ENCODE measurements at places on chromosomes 1 and 21.

DNA sequence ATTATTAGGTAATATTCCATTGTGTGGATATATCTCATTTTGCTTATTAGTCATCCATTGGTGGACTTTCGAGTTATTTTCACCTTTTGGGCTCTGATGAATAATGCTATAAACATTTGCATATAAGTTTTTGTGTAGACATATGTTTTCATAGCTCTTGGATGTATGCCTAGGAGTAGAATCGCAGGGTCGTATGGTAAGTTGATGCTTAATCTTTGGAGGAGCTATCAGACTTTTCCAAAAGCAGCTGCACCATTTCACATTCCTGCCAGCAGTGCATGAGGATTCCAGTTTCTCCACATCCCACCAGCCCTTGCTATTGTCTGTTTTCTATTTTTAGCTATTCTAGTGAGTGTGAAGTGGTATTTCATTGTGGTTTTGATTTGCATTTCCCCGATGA is 120.3 kb upstream of the TMEM51 start:
- DNase-seq = no peak

DNA sequence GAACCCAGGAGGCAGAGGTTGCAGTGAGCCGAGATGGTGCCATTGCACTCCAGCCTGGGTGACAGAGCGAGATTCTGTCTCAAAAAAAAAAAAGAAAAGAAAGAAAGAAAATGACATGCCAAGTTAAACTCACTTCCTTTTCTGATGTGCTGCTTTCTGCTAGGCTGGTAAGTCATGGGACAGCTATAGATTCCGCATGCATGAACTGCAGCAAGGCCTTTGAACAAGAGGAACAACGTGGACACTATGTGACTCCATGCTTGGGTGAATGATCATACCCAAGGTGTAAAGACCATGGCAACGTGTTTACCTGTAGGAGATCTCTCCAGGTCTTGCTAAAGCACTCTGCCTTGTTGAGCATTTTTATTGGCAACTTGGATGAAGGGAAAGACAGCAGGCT is 10.3 kb upstream of the TTF2 start:
- no peak for DNase-seq

DNA sequence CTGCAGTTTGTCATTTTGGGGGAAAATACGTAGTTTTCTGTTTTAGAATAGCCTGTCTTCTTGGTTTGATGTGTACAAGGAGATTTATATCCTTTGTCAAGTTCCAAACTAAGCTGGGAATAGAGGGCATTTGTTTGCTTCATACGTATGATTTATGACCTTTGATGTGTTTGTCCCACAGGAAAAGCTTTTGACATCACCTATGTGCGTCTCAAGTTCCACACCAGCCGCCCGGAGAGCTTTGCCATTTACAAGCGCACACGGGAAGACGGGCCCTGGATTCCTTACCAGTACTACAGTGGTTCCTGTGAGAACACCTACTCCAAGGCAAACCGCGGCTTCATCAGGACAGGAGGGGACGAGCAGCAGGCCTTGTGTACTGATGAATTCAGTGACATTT is 79.9 kb downstream of the LAMC1 start:
- DNase-seq = no peak

DNA sequence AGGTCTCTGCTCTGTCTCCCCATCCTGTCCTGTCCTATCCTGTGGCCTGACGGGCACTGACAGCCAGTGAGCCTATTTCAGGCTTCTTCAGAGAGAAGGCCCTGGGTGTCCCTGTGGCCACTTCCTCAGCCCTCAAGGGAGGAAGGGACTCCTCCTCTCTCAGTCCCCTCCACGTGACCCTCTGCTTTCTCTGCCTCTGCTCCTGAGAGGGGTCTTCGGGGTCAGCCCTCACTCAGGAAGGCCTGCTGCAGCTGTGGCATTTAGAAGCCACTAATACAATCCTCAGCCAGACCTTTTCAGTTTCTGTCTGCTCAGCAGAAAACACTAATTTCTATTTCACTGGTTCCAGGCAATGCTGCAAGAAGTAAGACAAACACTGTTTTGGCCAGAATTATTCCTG is 43.6 kb upstream of the ETV3 start:
- DNase-seq = no peak

- DNase-seq = no peak
Observed at GRCh38 chr1:28832966-28833365, 21.0 kb downstream of the OPRD1 start.

Measured in Caki2 (cell line).